ENCODE measurements at places on chromosomes 1 and 21.

DNA sequence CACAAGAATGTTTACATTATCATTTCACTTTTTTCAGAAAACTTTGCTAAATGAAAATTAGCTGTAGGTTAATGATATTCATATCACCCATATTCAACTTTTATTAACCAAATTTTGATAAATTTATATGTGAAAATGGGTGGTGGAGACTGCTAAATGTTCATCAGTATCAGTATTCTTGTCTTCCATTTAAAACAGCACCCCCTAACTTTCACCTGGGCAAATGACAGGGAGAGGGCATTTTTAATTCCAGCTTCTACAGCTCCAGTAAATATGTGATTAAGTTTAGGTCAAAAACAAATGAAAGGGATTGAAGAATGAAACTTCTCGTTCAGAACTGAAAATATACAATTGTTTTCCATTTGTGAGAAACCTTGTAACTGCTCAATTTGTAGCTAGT is 722.2 kb downstream of the KCNT2 start:
- DNase-seq = no peak

DNA sequence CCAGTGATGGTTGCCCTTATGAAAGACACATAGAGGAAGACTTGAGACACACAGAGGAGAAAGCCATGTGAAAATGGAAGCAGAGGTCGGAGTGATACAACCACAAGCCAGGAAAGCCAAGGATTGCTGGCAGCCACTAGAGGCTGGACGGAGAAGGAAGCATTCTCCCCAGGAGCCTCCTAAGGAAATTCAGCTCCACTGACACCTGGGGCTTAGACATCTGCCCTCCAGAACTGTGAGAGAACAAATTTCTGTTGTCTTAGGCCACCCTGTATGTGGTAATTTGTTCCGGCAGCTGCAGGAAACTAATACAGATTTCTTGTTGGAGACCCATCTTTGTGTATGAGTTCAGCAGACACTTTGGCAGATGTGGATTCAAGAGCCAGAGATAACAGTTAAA is 126.9 kb upstream of the ATP1A1 start:
- no peak for DNase-seq

GRCh38 chr1:93851878-93852277 is 27.1 kb downstream of the DNTTIP2 start:
- DNase-seq = no peak

DNA sequence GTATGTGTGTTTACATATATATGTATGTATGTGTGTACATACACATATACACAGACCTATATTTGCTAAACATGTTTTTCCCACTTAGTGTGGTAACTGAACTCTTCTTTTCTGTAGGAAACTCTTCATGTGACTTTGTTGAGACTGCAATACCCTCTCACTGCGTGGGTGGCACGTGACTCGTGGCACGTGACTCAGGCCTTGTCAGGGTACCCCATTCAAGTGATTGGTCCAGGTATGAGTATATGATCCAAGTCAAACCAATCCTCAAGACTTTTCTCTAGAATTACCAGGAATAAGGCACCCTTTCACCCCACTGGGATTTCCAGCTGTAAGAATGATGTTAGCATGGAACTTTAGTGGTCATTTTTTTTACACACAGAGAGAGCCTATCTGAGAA is 149.2 kb upstream of the KCNK2 start:
- no peak for DNase-seq

DNA sequence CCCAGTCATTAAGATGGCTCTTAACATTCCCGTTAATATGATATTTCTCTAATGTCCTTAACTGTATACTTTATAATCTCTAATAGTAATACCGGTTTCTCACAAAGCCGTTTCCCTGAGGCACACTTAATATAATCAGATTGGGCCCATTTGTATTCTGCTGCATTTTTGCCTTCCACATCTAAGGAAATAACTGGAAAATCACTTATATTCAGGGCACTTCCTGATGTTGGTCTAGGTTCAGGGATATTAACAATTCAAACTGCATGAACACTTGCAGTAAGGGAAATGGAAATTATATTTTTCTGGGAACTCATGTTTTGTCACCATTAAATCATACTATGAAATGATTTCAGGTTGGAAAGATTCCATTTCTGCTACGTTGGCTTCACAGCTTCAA is 119.8 kb downstream of the TPR start:
- DNase-seq = no peak

- DNase-seq = no peak
These were observed 20.0 kb upstream of the RNF19B start for GRCh38 chr1:32984455-32985171.

GRCh38 chr1:151282883-151283725 is 1.0 kb downstream of the ZNF687 start:
- DNase-seq = no peak

- DNase-seq = no peak
These were observed 63.1 kb downstream of the ACOT7 start for GRCh38 chr1:6330410-6330911.

- DNase-seq = no peak
These were observed 120.4 kb upstream of the IRF2BP2 start for GRCh38 chr1:234730475-234730769.

DNA sequence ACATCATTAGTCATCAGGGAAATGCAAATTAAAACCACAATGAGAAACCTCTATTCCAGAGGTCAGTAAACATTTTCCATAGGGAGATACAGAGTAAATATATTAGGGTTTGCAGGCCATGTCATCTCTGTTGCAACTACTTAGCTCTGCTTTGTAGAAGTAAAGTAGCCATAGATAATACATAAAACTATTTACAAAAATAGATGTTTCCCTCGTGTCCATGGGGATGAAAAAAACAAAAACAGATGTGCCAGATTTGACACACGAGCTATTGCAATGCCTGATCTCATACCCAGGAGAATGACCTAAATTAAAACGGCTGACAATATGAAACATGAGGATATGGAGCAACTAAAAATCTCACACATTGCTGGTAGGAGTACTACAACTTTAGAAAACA is 17.3 kb downstream of the LTN1 start:
- DNase-seq = no peak

- DNase-seq = no peak
These were observed 94.5 kb downstream of the SYF2 start for GRCh38 chr1:25137521-25138395.

DNA sequence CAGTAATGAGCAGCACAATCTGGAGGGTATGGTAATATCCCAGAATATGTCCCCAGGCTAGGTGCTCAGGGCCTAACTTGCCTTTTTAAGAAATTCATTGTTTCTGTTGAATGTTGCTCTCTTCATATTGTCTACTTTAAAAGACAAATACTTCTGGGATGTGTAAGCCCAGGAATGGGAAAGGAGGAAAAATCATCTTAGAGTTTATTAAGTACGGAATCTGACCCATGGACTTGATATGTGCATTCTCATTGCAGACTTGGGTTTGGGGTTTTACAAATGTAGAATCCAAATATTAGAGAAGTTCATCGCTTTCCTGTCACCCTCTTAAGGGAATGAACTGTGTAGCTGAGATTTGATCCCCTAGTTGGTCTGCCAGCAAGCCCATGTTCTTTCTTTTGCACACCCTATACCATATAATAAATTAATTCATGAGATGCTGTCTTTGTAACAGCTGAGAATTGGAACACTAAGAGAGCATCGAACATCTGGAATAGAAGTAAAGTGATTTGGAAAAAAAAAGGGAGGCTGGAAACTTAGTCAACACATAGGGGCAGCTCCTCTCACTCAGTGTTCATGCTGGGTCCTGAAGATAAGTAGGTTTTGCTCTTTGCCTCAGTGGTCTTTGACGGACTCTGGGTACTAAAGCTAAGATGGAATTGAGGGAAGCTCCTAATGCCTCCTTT is 235.8 kb upstream of the C1orf105 start:
- DNase-seq = no peak

DNA sequence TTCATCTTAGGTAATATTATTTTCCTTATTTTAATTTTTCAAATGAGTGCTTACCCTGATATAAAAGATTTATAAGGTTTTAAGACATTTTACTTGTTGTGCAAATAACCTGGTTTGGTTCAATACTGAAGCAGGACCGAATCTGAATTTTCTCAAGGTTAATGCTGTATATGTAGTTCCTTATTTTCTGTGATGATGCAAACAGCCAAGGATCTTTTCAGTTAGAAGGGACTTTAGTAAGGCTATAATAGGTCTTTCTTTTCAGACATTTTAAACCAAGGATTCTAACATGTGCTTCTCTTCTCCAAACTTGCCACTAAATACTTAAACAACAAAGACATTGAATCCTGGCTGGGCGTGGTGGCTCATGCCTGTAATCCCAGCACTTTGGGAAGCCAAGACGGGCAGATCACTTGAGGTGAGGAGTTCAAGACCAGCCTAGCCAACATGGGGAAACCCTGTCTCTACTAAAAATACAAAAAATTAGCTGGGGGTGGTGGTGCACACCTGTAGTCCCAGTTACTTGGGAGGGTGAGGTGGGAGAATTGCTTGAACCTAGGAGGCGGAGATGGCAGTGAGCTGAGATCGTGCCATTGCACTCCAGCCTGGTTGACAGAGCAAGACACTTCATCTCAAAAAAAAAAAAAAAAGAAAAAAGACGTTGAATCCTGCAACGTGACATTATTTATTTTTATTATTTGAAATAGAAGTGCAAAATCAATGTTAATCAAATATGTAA is 3.2 kb upstream of the ARPC5 start:
- DNase-seq = no peak

GRCh38 chr1:200668514-200669313 is 993 bp downstream of the DDX59 start:
- no peak for DNase-seq

GRCh38 chr1:33379631-33380354 is 51.1 kb downstream of the PHC2 start:
- no peak for DNase-seq

DNA sequence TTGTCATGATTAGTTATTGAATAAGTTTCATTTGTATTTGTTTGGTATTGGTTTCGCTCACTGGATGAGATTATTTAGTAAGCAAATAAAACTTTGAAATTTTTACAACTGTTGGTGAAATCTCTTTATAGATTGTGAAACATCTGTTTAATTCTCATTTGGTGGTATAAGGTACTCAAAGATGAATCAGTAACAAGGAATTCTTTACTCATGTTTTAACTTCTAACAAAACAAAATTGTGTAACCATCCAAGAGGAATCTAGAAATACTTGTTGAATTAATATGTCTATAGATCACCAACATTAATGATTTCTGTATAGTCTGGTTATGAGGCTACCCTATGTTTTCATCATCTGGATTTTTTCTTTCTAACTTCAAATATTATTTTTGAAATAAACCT is 62.8 kb upstream of the USP25 start:
- no peak for DNase-seq

DNA sequence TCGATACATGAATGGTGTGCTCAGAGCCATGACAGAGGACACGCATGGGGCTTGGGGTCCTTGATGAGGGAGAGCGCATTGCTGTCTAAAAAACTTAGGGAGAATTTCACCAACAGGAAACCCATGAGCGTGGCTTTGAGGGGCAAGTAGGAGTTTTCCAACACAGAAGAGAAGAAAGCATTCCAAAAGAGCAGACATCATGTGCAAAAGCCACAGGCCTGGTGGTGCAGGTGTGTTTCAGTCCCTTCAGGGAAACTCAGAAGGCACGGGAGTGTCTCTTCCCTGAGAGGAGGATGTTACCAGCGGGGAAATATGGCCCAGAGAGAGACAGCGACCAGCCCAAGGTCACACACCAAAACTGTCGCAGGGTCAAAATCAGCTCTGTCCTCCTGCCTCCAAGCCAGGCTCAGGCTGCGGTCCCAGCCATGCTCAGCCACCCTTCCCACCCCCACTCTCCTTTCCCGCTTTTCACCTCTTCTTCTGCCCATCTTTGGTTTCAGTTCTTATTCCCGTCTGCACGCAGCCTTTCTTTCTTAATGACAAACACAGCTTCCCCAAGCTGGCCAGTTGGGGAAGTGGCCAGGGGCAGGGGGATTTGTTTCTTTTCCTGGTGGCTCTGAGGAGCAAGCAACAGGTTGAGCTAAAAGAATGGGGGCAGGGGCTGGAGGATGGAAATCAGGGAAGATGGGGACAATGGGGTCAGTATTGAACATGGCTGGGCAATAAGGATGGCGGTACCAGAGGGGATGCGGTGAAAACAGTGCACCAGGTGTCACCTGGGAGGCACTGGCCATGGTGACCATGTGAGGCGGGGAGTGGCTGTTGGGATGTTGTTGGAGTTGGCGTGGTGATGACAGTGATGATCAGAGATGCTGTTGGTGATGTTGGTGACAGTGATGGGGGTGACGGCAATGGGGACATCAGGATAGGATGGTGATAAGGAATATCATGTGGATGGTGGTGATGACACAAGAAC is 10.3 kb downstream of the LAPTM5 start:
- no peak for DNase-seq

DNA sequence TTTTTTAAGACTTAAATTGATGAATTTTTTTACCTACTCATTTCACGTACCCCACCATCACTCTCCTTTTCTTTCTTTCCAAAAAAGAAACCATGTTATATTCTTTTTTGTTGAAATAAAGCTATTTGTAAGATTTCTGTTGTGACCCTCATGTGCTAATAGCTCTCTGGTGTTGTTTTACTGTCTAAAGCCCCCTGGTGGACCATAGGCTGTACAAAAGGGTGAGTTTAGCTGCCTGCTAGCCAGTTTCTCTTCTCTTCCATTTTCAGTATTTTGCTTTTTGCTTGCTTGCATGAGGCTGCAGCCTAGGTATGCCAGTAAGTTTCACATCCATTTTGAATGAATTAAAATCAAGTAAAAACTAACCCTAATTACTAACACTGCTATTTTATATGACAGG is 15.6 kb upstream of the VAMP3 start:
- DNase-seq = peak; percentile 11

DNA sequence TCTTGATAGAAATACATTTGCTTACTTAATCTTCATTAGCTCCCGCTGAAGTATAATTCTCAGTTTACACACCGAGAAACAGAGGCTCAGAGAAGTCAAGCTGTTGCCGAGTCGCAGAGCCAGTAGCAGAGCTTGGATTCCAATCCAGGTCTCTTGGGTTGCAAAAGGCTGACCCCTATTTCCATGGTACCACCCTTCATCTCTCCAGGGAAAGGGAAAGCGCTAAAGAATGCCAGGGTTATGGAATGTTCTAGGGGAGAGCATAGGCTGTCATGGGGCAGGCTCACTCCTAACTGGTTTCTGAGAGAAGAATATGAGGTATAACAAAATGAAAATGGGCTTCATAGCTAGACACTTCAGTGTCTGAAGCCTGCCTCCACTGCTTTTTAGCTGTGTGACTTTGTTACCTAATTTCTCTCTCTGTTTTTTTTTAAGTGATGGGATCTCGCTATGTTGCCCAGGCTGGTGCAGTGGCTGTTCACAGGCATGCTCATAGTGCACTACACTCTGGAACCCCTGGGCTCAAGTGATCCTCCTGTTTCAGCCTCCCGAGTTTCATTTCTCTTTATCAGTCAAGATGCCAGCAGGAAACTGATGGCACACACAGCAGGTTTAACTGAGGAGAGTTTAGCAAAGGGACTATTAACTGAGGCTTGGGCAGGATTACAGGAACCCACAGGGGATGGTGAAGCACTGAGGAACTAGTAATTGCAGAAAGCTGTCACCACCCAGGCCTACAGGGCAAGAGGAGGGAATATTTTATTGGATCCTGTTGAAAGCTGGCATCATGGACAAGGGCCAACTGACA is 25.5 kb upstream of the ATF3 start:
- DNase-seq = no peak

- no peak for DNase-seq
These were observed 1.0 kb downstream of the MANEAL start for GRCh38 chr1:37794372-37795339.

All from Jurkat, Clone E6-1 (cell line).